ENCODE measurements at places on chromosomes 2 and 18. TPM values are rescaled to one million over a fixed set of nuclear protein-coding genes. Genes with fewer than 3 reads are reported as not detected.
A peak's percentile ranks its signal among the peaks of the same experiment; 100 is the strongest.

- H3K4me3 ChIP-seq: no peak overlapping the region
- H3K36me3 ChIP-seq: peaks cover 43% of the 10 kb centered on the region
- no peak for DNase-seq
- H3K27ac ChIP-seq: no peak overlapping the region
- H3K27me3 ChIP-seq: no peaks in the 10 kb centered on the region
- peaks cover 2% of the 10 kb centered on the region for H3K4me1 ChIP-seq
These were observed 233.9 kb downstream of the ATAD2B start for GRCh38 chr2:23692851-23693605.

GRCh38 chr2:231332388-231332787 lies 63.1 kb upstream of the B3GNT7 start:
- no peak overlapping the region for H3K4me3 ChIP-seq
- DNase-seq: no peak
- H3K27me3 ChIP-seq: no peaks in the 10 kb centered on the region
- no peak overlapping the region for H3K27ac ChIP-seq
- no peaks in the 10 kb centered on the region for H3K4me1 ChIP-seq
- no peaks in the 10 kb centered on the region for H3K36me3 ChIP-seq

Gene MAP3K19
- total RNA-seq: not detected

DNA sequence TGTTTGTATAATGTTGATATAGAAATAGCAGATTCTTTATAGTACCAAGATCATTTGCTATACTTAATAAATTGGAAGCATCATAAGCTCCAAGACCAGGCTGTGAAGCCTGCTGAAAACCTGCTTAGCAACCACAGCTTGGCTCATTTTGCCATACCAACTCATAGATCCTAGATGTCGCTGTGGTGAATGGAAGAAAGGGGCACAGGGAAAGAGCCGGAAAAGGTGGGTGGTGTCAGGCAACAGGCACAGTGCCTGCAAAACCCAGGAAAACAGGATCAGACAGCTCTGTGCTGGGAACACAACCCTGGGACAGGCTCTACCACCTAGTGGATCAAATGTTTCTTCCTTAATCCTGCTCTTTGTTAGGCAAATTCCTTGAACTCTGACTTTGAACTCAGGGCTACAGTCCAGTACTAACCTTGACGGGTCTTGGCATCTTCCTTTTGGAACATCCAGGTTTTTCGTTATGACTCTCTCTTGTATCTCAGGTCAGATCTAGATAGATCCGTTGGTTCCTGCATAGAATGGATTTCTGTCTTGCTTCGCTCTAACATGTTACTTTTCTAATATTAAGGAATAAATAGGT lies 31.6 kb downstream of the TWSG1 start:
- H3K27ac ChIP-seq: no peak overlapping the region
- no peak overlapping the region for H3K4me3 ChIP-seq
- no peak for DNase-seq
- no peaks in the 10 kb centered on the region for H3K27me3 ChIP-seq

DNA sequence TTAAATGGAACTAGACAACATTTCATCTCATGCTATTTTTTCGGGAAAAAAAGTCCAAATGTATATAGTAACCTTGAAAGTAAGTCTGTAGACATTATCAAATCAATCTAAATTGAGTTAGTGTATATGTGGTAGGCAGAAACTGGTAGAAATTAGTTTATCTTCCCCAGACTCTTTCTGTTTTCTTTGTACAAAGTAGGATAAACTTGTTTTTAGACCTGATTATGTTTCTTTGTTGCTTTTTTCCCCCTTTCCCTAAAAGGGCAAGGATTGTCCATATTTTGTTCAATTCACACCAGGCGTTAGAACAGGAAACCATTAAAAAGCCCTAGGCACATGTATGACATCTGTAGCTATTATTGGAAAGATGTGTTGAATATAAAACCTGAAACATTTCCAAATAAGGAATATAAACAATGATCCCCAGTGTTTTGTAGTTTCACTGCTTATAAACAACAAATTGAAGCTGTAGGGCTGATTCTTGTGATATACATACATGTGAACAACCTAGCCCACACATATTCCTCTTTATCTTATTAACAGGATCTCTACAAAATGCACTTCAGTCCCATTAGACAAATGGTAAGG lies 528.3 kb downstream of the PARD3B start:
- no peak overlapping the region for H3K4me3 ChIP-seq
- no peaks in the 10 kb centered on the region for H3K36me3 ChIP-seq
- H3K27ac ChIP-seq: no peak overlapping the region
- no peak for DNase-seq
- no peaks in the 10 kb centered on the region for H3K27me3 ChIP-seq

DNA sequence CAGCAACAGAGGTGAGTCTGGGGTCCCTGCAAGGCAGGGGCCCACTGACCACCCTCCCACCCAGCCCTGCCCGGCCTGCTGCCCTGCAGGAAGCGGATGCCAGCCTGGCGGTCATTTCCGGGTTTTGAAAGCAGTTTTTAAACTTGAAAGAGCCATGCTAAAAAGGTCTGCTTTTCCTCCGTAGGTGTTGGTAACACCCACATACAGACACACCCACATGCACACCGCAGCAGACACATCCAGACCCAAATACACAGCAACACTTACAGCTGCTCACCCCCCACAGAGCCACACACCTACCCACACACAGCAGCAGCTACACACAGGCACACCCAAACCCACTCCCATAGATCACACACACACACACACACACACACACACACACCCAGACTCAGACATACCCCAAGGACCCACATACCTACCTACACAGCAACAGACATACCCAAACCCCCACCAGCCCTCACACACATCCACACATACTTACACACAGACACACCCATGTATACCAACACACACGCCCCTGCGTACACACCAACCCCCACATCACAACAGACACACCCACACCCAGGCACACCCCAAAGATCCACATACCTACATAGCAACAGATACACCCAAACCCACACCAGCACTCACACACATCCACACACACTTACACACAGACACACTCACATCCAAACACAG lies 7.6 kb downstream of the ZFP36L2 start:
- no peaks in the 10 kb centered on the region for H3K36me3 ChIP-seq
- peak; percentile 68 for DNase-seq
- H3K27me3 ChIP-seq: no peaks in the 10 kb centered on the region

Gene REG1A
- not detected for total RNA-seq

- DNase-seq: no peak
- H3K4me1 ChIP-seq: no peaks in the 10 kb centered on the region
- no peaks in the 10 kb centered on the region for H3K36me3 ChIP-seq
- no peak overlapping the region for H3K4me3 ChIP-seq
- H3K27me3 ChIP-seq: no peaks in the 10 kb centered on the region
These were observed 42.1 kb downstream of the RNF152 start for GRCh38 chr18:61850756-61851155.

Gene GCG
- not detected for total RNA-seq

DNA sequence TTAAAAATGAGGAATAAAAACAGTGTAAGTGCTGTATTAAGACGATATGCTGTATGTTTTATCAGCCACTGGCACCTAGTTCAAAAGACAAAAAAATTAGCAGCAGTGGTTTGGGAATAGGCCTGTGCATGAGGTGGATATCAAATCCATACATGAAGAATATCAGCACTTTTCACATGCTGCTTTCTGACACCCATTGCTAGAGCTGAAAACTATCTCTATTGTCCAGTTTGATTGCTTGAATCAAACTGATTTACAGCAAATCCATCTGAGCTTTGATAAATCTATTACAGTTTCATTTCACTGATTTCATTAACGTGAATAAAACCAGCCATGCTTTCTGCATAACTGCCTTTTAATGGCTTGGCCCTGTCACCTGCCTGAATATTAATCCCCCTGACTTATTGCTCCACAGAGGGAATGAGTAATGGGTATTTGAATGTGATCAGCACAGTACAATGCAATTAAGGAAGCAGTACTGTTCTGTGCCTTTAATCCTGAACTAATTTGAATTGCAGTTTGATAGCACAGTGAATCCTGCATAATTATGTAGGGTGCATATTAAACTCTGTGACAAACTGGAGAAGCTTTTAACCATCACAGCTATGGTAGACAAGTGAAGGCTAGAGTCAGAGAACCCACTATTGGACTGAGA lies 154.0 kb downstream of the GPD2 start:
- H3K4me1 ChIP-seq: no peaks in the 10 kb centered on the region
- no peak overlapping the region for H3K4me3 ChIP-seq
- no peak overlapping the region for H3K27ac ChIP-seq
- H3K27me3 ChIP-seq: no peaks in the 10 kb centered on the region
- no peak for DNase-seq
- no peaks in the 10 kb centered on the region for H3K36me3 ChIP-seq

- H3K27me3 ChIP-seq: no peaks in the 10 kb centered on the region
- H3K36me3 ChIP-seq: no peaks in the 10 kb centered on the region
- no peak for DNase-seq
- no peak overlapping the region for H3K4me3 ChIP-seq
These were observed 13.1 kb downstream of the QPCT start for GRCh38 chr2:37357530-37357929.

- H3K36me3 ChIP-seq: no peaks in the 10 kb centered on the region
- H3K4me3 ChIP-seq: no peak overlapping the region
- H3K27ac ChIP-seq: no peak overlapping the region
- H3K27me3 ChIP-seq: no peaks in the 10 kb centered on the region
- no peak for DNase-seq
These were observed 57.3 kb downstream of the THNSL2 start for GRCh38 chr2:88227446-88227845.

- H3K27ac ChIP-seq: peak overlapping the region; percentile 62
- H3K27me3 ChIP-seq: no peaks in the 10 kb centered on the region
- H3K4me3 ChIP-seq: no peak overlapping the region
These were observed 47.4 kb upstream of the KDM3A start for GRCh38 chr2:86393521-86394491.

DNA sequence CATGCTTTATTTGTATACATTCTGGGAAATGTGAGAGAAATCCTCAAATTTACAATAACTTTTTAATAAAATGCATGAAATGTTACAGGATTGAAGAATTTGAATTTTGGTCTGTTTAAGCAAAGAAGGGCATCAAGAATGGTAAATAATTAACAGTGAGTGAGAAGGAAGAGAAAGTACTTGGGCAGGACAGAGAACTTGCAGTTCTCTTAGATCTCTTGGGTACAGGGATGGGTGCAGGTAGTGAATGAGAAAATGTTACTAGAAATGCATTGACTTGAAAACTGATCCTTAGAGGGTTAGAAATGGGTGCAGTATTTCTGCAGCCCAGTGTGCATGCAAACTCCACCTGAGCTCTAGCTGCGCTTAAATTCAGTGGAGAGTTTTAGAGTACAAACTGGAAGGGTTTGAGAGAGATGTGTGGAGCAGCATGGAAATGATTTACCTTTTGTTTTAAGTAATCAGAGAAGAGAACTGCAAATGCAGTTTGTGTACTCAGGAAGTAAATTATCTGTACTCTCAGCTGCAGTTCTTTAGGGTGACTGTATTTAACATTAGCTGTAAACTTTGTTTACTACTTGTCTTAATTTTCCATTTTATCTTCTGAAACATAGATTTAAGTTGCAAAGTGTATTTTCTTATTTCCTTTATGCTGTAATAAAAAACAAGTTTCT lies 51.0 kb upstream of the RAB27B start:
- H3K27me3 ChIP-seq: no peaks in the 10 kb centered on the region
- H3K4me1 ChIP-seq: no peaks in the 10 kb centered on the region
- H3K4me3 ChIP-seq: no peak overlapping the region

Gene NAPG
- total RNA-seq: 13.9 TPM

- H3K27ac ChIP-seq: peak overlapping the region; percentile 80
- no peaks in the 10 kb centered on the region for H3K36me3 ChIP-seq
- peaks cover 96% of the 10 kb centered on the region for H3K4me1 ChIP-seq
- peak overlapping the region; percentile 4 for H3K4me3 ChIP-seq
These were observed 89.7 kb downstream of the TMEM247 start for GRCh38 chr2:46569061-46569560.

Gene PTPRN
- total RNA-seq: 0.91 TPM

DNA sequence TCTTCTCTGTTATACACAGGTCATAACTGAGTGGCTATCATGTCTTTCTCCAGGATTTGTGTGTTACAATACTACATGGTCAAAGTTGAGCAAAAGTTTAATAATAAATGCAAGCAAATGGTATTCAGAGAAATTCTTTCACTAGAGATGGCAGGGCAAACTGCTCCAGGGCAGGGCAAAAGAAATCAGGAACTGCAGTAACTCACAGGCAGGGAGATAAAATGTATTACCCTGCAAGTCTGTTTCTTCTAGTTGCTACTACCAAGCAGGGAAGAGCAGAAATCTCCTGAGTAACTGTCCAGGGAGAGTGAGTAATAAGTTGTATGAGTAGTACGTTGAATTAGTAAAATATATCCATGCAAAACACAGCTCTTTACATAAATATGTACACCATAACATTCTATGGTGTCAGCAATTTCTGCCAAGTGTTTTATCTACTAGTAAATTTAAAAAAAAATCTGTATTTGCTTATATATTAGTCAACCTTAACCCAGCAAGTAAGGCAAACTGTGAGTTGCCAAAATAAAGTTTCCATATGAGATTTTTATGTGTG lies 404.1 kb downstream of the ZEB2 start:
- H3K27me3 ChIP-seq: no peaks in the 10 kb centered on the region
- H3K36me3 ChIP-seq: peaks cover 3% of the 10 kb centered on the region
- no peaks in the 10 kb centered on the region for H3K4me1 ChIP-seq

DNA sequence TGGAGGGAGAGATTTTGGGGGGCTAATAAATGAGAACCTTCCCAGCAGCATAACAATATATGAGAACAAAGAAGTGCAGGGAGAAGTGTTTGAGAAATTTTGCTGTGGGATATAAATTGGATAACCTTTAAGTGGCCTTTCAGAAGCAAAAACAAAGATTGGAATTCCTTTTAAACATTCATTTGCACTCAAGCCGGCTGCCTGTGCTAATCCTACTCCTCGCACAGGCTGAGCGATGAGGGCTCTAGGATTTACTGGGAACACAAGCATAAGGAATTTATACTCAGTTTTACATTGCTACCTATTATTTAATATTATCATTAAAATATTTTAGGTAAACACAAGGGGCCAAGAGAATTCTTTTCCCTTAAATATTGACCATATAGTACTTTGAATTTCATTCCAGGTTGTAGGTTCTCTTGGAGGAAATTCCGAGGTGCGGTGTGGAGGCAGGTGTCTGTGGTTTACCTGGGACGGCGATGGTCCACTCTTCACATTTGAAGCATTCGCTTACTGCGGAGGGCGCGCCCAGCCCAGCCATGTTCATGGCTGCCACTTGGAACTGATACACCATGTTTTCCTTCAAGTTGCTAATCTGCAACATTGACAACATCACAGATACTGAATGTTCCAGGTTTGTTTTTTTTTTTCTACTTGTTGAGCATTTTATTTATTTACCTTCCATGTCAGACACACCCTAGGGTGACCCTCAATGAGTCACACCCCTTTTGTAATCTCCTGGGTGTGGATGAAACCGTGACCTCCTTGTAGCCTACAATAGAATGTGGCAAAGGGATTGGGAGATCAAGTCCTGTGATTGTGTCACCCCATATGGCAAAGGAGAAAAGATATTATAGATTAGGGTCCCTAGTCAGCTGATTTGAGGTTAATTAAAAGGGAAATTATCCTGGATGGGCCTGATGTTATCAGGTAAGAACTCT lies 100.1 kb downstream of the MYOM1 start:
- no peaks in the 10 kb centered on the region for H3K27me3 ChIP-seq
- no peak overlapping the region for H3K27ac ChIP-seq
- H3K4me1 ChIP-seq: no peaks in the 10 kb centered on the region
- H3K36me3 ChIP-seq: peaks cover 86% of the 10 kb centered on the region
- no peak overlapping the region for H3K4me3 ChIP-seq
- DNase-seq: no peak

GRCh38 chr2:73083886-73084800 lies 12.6 kb upstream of the SFXN5 start:
- no peaks in the 10 kb centered on the region for H3K27me3 ChIP-seq
- DNase-seq: no peak
- H3K36me3 ChIP-seq: no peaks in the 10 kb centered on the region
- no peak overlapping the region for H3K27ac ChIP-seq

Gene VWA3B
- not detected for total RNA-seq
